HL-60 (cell line): ENCODE measurements at places on chromosomes 13 and 19.
A peak's percentile ranks its signal among the peaks of the same experiment; 100 is the strongest.

GRCh38 chr13:45341799-45342500, 967 bp upstream of the TPT1 start:
- DNase-seq = no peak

GRCh38 chr13:107466326-107467099, 748.8 kb downstream of the LIG4 start:
- DNase-seq = no peak

DNA sequence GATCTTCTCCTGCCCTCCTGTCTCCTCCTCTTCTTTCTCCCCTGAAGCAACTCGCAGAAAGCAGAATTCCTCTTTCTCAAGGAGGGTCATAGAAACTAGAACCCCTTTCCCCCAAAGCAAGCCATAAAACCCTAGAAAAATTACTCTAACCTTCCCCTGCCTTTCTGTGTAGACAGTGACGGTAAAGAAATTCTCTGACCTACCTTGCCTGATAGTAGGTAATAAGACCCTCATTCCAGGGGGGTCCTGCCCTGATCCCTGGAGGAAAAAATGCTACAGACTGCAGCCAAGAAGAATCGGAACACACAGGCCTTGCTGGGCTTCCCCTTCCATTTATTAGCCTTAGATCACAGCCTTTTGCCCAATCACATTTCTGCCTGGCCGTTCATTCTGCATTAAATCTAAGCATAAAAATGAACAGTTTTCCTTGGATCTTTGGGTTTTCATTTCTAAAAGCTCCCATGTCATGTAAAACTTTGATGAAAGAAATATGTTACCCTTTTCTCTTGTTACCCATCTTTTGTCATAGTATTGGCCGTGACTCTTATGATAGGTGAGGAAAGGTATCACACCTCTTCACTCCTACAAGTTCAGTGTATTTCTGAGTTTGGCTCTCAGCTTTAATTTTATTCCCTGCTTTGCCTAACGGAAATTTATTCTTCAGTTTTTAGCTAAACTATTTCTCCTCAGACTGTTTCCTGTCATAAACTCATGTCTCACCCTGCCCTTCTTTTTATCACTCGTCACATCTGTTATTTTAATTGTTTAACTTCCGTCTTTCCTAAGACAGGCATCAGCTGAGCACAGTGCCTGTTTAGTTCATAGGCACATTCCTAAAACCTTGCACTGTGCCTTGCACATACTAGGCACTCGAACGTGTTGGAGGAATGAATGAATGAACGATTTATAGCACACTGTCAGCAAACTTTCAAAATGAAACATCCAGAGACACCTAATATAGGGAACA, 20.4 kb upstream of the CPB2 start:
- DNase-seq = peak; percentile 45

- peak; percentile 88 for DNase-seq
These were observed at the start of gene EMP3 for GRCh38 chr19:48325265-48325910. Gene EMP3 (plus strand): TSS chr19:48325552. CDS start chr19:48326845, 1,293 bp downstream.

- no peak for DNase-seq
These were observed 49.5 kb downstream of the PCDH8 start for GRCh38 chr13:52798770-52799430.

DNA sequence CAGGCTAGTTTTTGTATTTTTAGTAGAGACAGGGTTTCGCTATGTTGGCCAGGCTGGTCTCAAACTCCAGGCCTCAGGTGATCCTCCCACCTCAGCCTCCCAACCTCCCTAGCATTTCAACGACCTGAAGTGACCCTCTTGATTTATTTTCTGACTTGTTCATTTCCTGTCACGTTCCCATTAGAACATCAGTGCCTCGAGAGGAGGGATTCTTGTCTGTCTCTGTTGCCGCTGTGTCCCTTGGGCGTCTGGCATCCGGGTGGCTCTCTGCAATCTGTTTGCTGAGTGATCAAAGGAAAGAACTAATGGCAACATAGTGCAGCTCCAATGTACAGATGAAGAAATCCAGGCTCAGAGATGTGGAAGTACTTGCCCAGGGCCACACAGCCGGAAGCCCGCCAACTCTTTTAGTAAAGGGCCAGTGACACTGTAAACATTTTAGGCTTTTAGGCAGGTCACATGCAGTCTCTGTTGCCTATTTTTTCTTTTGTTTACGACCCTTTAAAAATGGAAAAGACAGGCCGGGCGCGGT, 47.5 kb downstream of the NFIC start:
- DNase-seq = no peak

DNA sequence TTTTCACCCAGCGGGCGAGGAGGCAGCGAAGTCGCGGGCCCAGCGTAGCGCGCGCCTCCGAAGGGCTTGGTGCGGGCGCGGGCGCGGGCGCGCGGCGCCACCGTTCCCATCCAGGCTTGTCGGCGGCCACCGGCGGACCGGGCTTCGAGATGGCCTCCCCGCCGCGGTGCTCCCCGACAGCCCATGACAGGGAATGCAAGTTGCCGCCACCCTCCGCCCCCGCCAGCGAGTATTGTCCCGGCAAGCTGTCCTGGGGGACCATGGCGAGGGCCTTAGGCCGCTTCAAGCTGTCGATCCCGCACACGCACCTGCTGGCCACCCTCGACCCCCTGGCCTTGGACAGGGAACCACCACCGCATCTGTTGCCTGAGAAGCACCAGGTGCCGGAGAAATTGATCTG, at the start of gene WDR88:
Gene WDR88, plus strand, starts transcription at position 94 of the 400 bp plus-strand sequence. Its CDS starts 56 bp downstream, at position 150.
- DNase-seq = no peak

DNA sequence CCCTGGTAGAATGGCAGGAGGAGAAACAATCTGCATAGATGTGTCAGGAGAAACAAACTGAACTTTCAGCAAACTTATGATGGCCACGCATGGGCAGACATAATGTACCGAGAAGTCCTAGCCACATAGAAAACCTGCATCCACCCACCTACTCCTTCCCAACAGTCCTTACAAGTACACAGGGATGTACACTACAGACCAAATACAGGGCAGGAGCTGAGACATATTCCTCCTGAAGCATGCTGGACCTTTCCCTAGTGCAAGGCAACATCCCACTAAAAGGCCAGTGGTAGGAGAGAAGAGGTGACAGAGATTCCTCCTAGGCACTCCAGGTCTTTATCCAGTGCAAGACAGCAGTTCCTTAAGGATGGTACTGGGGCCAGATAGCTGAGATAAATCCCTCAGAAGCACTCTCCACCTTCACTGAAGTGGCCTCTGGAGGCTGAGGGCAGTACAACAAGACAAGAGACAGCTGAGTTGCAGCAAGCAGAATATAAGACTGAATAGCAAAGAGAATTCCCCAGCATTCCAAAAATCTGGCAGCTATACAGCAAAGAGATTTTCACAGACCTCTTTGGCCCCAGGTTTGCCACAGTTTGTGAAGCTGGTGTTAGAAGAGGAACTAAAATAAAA, 18.3 kb downstream of the VWA8 start:
- no peak for DNase-seq

GRCh38 chr19:34305221-34306083, 51.1 kb downstream of the GARRE1 start:
- DNase-seq = no peak

DNA sequence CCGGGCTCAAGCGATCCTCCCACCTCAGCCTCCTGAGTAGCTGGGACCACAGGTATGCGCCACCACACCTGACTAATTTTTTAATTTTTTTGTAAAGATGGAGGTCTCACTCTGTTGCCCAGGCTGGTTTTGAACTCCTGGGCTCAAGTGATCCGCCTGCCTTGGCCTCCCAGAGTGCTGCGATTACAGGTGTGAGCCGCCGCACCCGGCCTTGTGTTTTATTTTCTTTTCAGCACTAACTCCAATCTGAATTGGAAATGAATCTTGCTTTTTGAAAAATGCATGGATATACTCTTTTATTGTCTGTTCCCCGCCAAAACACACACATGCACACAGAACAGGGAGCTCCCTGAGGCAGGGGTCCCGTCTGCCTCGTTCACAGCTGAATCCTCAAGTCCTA, 1.3 kb upstream of the ISOC2 start:
- no peak for DNase-seq

DNA sequence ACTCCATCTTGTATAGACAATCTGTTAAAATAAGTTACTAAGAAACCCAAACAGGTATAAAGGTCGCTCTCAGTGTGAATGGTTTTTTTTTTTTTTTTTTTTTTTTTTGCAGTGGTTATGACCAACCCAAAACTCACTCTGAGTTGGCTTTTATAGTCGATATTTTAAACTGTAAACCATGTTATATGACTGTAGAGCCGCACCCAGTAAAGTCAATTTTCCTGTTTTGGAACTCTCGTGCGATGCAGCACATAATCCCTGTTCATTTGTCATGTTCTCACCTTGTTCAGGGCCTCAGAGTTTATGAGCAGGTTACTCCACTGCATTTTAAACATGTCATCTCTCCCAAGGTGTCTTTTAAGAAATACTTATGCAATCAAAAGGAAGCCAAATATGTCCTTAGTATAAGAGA, 112.5 kb downstream of the KLF5 start:
- no peak for DNase-seq

GRCh38 chr13:112053744-112054615, 13.0 kb upstream of the SOX1 start:
- DNase-seq = no peak

GRCh38 chr19:48636859-48637448, at the start of gene DBP:
Gene DBP (minus strand): TSS chr19:48637379. CDS start chr19:48636994, 385 bp downstream.
- no peak for DNase-seq

DNA sequence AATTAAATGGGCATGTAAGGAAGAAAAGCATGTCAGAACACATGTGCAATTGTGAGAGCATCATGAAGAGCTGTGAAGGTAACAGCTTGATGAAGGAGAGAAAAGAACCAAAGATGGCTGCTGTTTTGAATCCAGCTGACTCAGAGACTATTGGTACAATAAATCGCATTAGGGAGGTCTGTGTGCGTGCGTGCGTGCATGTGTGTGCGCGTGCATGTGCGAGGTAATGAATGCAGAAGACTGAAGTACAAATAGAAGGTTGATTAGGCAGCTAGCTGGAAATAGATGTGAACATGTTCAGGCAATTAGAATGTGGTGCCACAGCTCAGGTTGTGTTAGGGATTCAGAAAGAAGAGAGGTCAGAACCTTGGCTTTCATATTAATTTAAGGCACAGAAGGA, 440.5 kb downstream of the OXGR1 start:
- DNase-seq = no peak

DNA sequence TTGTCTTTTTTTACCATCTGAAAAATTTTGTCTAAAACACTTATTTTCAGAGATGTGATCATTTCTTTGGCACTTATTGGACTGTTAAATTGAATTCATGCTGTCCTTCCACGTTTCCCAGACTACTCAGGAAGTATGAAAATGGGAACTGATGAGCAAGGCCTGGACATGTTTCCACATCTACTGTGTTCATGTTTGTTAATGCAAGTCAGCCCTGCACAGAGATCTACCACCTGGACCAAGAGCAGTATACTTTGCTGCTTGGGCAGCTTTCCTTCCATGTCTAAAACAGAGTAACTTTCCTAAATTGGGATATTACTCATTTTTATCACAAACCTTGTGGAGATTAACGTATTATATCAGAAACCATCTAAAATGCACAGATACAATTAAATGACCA, 687.4 kb downstream of the DIAPH3 start:
- DNase-seq = no peak

GRCh38 chr19:16581145-16581970, 9.1 kb upstream of the SLC35E1 start:
- DNase-seq = no peak

GRCh38 chr13:106143392-106143791, 392.1 kb downstream of the EFNB2 start:
- no peak for DNase-seq

DNA sequence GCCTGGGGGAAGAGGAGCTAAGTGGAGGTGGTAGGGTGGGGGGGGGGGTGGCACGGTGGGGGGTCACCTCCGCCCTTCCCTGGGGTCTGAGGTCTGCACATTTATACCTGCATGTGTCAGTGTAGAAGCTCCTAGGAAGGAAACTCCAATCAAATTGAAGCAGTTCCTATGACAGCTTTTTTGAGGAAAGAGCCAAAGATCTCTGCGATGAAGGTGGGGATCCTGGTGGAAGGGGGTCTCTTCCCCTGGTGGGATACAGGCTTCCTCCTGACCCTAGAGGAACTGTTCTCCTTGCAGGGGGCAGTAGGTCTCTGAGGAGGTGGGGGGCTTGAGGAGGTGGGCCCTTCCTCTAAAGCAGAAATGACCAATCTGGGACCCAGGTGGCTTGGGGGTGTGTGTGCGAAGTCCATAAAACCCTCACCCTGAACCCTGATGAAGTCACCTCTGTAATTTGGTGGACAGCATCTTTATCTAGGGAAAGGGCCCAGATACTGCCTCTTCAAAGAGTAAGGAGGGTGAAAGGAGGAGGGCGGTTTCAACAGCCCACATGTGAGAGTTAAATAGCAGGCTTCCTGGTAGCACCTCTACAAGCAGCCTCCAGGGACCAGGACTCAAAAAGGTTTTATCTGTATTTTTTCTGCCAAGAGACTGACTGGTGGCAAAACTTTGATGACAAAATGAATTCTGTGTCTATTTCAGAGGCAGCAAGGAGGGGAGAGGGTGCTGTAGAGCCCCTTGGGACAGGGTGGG, 12.9 kb downstream of the RANBP3 start:
- DNase-seq = no peak
